ENCODE measurements at places on chromosomes 16 and 17.

DNA sequence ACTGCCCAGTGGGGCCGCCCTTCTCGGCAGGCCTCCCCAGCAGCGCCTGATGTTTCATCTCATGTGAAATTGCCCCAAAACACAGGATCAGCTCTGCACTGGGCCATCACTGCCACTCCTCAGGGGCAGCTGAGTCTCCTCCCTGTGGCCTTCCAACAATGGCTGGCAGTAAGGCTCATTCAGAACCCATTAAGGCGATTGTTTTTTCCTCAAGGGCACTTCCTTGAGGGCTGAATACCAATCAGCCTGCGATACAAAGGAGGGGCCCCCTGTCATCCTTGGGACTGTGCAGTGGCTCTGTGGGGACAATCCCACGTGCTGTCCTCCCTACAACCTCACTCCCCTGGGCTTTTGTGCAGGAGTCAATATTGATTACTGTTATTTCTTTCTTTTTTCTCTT is 47.5 kb downstream of the XYLT1 start:
- no peak for DNase-seq

DNA sequence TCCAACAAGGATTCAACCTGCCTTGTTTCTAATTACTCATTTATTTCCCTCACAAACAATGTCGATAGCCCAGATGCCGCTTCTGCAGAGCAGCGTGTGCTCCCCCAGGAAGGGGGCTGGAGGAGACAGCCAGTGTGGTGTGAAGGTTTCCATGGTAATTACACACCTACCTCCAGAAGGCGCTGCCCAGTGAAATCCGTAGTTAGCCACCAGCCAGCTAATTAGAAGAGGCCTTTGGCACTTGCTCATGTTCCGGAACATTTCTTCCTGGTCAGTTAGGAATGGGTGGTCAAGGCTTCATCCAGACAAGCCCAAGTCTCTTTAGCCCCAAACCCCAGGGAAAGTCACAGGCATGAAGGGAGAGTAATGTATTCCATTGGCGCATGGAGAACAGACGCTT is 342.5 kb upstream of the C16orf82 start:
- DNase-seq: no peak

GRCh38 chr16:28193530-28194423 is 18.0 kb downstream of the XPO6 start:
- DNase-seq: no peak

DNA sequence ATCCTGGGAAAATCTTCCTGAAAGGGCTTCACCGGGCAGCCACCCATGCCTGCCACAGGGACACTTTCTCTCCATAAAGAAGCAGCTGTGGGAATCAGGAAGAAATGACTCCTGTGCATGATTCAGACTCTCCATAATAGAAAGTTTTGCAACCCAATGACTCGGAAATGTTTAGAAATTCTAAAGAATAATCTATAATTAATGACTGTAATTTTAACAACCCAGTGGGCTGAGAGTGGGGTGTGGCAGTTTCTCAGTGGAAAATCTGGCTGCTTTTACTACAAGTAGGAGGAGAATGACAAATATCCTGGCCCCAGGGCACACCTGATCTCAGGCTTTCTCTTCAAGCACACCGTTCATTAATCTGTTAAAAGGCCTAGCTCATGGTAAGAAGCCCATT is 25.7 kb downstream of the IRF8 start:
- DNase-seq: peak; percentile 29

DNA sequence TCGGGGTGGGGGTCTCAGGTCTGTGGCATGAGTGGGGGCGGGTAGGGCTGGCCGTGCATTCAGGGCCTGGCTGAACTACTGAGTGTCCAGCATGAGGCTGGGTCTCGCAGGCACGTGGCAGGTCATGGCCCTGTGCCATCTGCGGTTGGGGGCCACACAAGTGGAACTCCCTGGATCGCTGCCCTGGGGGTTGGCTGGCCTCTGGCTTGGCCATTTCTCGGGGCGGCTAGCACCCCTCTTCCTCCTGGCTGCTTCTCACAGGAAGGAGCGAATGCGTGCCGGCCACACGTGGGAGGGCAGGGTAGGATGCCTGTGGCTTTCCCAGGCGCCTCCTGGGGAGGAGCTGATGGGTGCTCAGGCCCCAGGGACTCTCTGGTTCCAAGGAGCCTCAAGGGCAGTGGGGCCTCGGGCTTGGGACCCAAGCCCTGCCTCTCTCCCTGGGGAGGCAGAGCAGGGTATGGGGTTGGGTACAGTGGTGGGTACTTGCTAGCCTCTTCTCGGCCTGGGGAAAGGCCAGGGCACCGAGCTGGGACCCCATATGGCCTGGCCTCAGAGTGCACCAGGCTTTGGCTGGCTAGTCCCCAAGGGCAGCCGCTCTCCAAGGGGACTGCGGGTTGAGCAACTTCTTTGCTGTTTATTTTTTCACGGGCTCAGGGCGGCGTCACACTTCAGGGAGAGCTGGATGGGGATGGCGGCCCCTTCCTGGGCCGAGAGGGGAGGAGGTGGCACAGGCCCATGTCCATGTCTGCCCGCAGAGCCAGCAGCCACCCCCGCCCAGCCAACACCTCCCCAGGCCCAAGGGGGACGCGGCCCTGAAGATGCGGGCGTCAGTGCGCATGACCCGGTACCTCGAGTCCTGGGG is 37.5 kb downstream of the ADCY7 start:
- DNase-seq: no peak

DNA sequence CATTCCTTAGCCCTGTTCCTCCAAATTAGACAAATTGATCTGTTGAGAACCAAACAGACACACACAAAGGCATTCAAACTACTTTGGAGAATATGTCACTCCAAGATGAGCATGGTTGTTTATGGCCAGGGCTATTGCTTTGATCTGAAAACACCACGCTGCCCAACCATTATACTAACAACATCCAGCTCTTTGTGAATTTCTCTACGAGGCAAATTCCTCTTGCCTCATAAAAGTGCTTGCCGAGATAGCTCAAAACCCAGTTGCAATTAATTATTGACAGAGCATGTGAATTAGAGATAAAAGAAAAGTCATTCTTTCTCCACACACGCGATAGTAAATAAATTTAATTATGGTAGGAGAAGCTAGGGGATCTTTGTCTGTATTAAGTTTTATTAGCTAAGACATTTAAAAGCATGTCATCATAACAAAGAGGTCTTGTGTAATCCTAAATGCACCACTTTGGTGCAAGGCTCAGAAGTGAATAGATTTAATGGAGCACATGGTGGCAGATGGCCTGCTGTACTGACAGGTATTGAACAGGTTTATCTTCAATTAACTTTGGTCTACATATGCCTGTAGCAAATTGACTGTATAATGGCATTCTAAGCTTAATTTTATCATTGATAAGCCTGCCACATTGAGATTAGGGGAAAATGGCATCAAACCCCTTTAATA is 441.8 kb downstream of the HS3ST4 start:
- DNase-seq: no peak

DNA sequence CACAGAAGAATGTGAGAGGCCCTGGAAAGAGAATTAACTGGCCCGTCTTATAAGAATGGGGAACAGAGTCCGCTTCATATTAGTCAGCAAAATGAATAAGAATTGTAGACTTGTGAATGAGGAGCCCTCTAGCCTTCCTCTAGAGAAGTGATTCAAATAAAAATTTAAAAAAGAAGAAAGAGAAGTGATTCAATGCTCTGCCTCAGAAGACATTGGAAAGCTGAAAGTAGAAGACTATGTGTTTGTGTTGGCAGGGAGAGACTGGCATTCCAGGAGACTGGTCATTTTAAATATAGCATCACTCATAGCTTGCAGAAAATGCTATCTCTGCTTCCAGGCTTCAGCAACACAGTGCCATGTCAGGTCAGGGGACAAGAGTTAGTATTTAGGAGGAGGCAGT is 190.6 kb upstream of the HS3ST3A1 start:
- DNase-seq: no peak

DNA sequence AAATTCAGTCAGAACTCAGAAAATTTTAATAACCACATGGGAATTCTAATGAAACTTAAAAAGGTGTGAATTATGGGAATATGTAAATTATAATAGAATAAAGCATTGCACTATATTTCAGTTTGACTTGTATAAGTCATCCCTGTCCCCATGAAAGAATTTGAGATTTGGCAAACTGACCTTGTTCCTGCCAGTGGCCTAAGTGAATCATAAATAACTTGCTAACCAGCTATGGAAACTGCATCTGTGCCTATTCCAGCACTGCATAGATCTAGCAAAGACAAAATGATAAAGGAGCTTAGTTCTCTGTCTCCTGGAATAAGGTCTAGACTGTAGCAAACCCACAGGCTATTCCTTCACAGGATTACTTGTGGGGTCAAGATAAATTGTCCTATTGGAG is 106.8 kb upstream of the NOG start:
- no peak for DNase-seq
